Endodermal cell (in vitro differentiated cells): ENCODE measurements at places on chromosomes 7 and 10. TPM values are rescaled to one million over a fixed set of nuclear protein-coding genes. Genes with fewer than 3 reads are reported as not detected.

The TFR2 gene
- 1.4 and 1.6 TPM in 2 replicates for total RNA-seq

The CPA2 gene
- total RNA-seq, result 0.32 to 0.70 TPM (median 0.66 TPM) in 3 replicates

GRCh38 chr10:18158773-18159265 is 18.6 kb downstream of the CACNB2 start:
- no peaks in the 10 kb centered on the region for H3K27me3 ChIP-seq
- no peak overlapping the region for H3K27ac ChIP-seq
- H3K36me3 ChIP-seq, result no peaks in the 10 kb centered on the region
- no peak overlapping the region for H3K4me3 ChIP-seq

DNA sequence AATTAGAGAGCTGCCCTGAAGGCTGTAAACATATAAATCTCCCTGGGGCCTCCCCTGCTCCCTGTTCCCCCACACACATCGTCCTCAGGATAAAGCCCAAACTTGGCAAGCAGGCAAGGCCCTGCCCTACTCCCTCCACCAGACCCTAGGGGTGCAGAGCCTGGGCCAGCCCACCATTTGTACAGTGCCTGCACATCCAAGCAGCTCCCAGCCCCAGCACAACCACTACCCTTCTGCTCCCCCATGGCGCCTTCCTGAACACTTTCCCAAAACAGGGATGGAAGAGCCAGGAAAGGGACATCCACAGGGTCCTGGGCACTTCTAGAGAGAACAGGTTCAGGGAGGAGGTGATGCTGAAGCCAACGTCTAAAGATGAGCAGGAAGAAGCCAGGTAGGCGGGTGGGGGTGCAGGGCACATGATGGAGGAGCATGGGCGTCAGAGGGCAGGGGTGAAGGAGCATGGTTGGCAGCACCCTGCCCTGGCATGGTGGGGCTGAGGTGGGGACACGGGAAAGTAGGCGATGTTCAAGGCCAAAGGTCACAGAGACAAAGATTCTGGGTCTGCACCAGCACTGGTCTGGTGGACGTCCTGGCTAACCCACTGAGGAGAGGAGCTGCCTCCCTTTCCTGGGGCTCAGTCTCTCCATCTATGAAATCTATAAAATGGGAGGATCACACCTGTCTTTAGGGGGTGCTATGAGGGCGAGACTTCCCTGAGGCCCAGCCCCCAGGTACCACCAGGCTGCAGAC is 140.6 kb downstream of the ARHGAP22 start:
- H3K36me3 ChIP-seq, result no peaks in the 10 kb centered on the region
- H3K4me1 ChIP-seq, result peaks cover 15% of the 10 kb centered on the region
- H3K27ac ChIP-seq, result no peak overlapping the region
- no peak overlapping the region for H3K4me3 ChIP-seq
- peaks cover 18% of the 10 kb centered on the region for H3K27me3 ChIP-seq
- peak; percentile 44 for DNase-seq

- no peaks in the 10 kb centered on the region for H3K4me1 ChIP-seq
- H3K4me3 ChIP-seq, result no peak overlapping the region
- no peak overlapping the region for H3K27ac ChIP-seq
- DNase-seq, result no peak
- H3K27me3 ChIP-seq, result peaks cover 7% of the 10 kb centered on the region
- no peaks in the 10 kb centered on the region for H3K36me3 ChIP-seq
Measured at GRCh38 chr7:99248391-99249095, 24.1 kb upstream of the MYH16 start.

DNA sequence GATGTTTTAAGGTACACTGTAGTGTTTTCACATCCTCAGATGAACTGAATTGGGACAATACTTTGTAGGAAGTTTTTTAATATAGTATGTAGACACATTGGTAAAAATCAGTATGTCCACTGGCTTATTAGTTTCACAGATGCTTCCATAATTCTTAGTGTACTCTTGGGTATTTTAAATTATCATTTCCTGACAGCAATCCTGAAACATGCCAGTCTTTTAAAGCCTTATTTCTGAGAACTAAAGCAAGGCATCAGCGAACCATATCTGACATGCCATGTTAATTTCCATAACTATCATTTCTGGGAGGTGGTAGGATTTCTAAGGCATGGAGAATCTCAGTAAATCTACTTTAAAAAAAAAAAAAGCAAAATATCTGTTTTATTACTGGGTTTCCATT is 266.4 kb downstream of the ADK start:
- no peak overlapping the region for H3K4me3 ChIP-seq
- H3K27me3 ChIP-seq, result no peaks in the 10 kb centered on the region
- H3K27ac ChIP-seq, result peak overlapping the region; percentile 100
- H3K4me1 ChIP-seq, result no peaks in the 10 kb centered on the region
- DNase-seq, result no peak

DNA sequence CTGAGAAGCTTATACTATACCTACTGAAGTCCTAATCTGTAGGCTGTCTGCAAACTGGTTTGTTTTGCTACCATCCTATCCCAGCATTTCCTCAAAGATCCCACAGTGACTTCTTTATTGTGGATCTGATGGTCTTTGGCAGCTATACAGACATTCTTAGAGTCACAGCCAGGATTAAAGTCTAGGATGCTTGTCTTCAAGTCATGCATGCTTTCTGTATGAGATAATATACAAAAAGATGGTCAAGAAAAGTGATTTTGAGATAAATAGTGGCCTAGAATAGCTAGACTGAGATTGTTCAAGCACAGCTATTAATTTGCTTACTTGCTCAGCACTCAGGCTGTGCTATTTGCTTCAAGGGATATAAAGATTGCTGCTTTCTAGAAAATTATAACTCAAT is 454.4 kb downstream of the AUTS2 start:
- no peak for DNase-seq
- H3K27ac ChIP-seq, result no peak overlapping the region
- H3K27me3 ChIP-seq, result no peaks in the 10 kb centered on the region
- H3K4me3 ChIP-seq, result no peak overlapping the region

DNA sequence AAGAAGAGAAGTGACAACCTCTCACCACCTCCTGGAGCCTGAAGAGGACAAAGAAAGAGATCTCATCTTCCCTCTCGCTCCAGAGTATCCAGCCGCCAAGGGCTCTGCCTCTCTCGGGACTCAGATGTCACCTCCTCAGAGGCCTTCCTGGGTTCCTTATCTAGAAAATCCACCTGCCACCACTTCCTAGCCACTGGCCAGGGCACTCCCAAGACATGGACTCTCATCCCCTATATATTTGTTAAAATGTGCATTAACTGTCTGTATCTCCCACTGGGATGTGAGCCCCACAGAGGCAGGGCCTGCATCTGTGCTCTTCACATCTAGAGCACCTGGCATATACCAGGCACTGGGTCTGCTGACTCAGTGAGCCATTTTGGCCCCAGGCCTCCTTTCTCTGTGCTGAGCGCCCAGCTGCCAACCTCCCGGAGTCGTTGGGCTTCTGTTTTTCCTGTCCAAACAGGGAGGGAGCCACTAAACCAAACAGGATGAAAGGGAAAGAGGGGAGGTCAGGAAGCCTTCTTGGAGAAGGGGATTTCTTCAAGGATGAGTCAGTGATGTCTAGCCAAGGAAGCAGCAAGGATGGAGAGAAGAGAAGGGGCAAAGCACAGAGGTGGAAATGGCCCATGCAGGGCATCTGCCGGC is 58.9 kb downstream of the KCNMA1 start:
- DNase-seq, result no peak
- no peaks in the 10 kb centered on the region for H3K4me1 ChIP-seq
- no peak overlapping the region for H3K27ac ChIP-seq
- no peaks in the 10 kb centered on the region for H3K27me3 ChIP-seq
- H3K36me3 ChIP-seq, result no peaks in the 10 kb centered on the region

GRCh38 chr7:435630-436366 is 83.8 kb downstream of the PDGFA start:
- H3K4me3 ChIP-seq, result no peak overlapping the region
- no peaks in the 10 kb centered on the region for H3K27me3 ChIP-seq
- no peak overlapping the region for H3K27ac ChIP-seq
- no peaks in the 10 kb centered on the region for H3K36me3 ChIP-seq

DNA sequence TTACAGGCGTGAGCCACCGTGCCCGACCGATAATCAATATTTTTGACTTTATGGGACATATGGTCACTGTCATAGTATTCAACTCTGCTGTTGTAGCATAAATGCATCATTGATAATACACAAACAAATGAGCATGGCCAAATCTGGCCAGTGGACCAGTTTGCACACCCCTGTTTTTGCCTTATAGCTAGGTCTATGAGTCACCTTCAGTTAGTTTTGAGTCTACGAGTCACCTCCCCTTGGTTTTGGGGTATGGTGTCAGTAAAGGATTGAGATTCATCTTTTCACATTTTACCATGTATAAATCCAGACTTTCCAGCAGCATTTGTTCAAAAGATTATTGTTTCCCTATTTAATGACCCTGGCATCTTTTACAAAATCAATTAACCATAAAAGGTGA is 362.5 kb upstream of the NRP1 start:
- H3K27ac ChIP-seq, result no peak overlapping the region
- no peak overlapping the region for H3K4me3 ChIP-seq
- no peaks in the 10 kb centered on the region for H3K27me3 ChIP-seq
- no peaks in the 10 kb centered on the region for H3K4me1 ChIP-seq
